Nephron progenitor cell (in vitro differentiated cells): ENCODE measurements at places on chromosomes 3 and 15.
A peak's percentile ranks its signal among the peaks of the same experiment; 100 is the strongest.

- no peak overlapping the region for H3K27ac ChIP-seq
- DNase-seq, result peak; percentile 1
- H3K27me3 ChIP-seq, result no peaks in the 10 kb centered on the region
- H3K4me3 ChIP-seq, result no peak overlapping the region
Measured at GRCh38 chr3:126349071-126349470, 8.1 kb downstream of the KLF15 start.

GRCh38 chr3:71563827-71564226 lies 19.7 kb downstream of the FOXP1 start:
- no peak overlapping the region for H3K4me3 ChIP-seq
- no peak for DNase-seq
- peaks cover 70% of the 10 kb centered on the region for H3K36me3 ChIP-seq
- peaks cover 53% of the 10 kb centered on the region for H3K4me1 ChIP-seq
- no peak overlapping the region for H3K27ac ChIP-seq

- H3K27ac ChIP-seq, result peak overlapping the region; percentile 94
- peaks cover 84% of the 10 kb centered on the region for H3K4me1 ChIP-seq
- no peak for DNase-seq
- H3K36me3 ChIP-seq, result peaks cover 42% of the 10 kb centered on the region
- H3K27me3 ChIP-seq, result peaks cover 7% of the 10 kb centered on the region
Measured at GRCh38 chr3:37739579-37740290, 121.9 kb upstream of the CTDSPL start.

GRCh38 chr3:73718326-73719110 lies 93.8 kb upstream of the PDZRN3 start:
- no peak for DNase-seq
- H3K27me3 ChIP-seq, result peaks cover 6% of the 10 kb centered on the region
- H3K36me3 ChIP-seq, result no peaks in the 10 kb centered on the region
- no peak overlapping the region for H3K4me3 ChIP-seq
- peaks cover 16% of the 10 kb centered on the region for H3K4me1 ChIP-seq

GRCh38 chr3:64943866-64944265 lies 256.1 kb upstream of the ADAMTS9 start:
- H3K4me1 ChIP-seq, result peaks cover 52% of the 10 kb centered on the region
- no peak overlapping the region for H3K4me3 ChIP-seq
- no peak overlapping the region for H3K27ac ChIP-seq
- DNase-seq, result no peak
- H3K27me3 ChIP-seq, result peaks cover 3% of the 10 kb centered on the region

DNA sequence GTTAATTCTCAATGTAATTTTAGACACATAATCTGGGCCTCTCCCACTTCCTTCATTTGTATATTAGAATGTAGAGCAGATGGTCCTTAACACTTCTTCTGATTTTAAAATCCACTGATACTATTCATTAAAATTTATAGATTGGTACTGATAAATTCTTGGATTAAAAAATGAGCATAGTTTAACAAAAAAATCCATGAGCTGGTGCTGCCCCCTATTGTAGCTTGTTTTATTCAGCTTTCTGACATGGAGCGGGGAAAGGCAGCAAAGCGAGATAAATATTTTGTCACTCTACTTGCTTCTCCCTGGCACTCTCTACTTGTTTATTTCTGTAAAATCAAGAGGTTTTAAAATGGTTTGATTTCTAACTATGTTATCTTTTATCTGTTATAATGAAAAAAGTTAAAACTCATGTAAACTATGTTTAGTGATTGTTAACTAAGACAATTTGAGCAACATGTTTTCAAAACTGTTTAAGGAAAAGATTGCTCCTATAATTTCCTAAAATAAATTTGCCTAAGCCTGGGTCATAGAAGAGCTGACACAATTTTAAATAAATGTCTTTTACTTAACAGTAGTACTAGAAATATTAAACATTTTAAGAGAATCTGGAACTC lies 26.5 kb upstream of the PLOD2 start:
- no peaks in the 10 kb centered on the region for H3K4me1 ChIP-seq
- H3K36me3 ChIP-seq, result no peaks in the 10 kb centered on the region
- no peak overlapping the region for H3K4me3 ChIP-seq

DNA sequence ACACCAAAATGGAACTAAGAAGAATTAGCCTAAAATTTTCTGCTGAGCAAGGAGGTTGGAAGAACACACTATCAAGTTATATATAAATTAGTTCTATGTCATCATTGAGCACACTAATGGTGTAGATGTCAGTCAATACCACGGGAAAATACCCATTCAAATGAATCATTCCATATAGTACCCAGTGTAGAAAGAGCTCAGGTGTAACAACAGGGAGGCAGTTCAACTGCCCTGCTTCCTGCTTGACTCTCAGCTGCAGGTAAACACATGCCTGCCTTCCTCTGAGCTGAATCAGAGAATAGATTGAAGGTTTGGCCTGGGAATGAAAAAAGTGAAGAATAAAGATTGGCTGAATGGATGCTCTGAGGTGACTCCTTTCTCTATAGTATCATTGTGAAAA lies 1088.0 kb downstream of the AGBL1 start:
- H3K4me1 ChIP-seq, result no peaks in the 10 kb centered on the region
- H3K36me3 ChIP-seq, result no peaks in the 10 kb centered on the region
- no peak overlapping the region for H3K4me3 ChIP-seq
- DNase-seq, result no peak

DNA sequence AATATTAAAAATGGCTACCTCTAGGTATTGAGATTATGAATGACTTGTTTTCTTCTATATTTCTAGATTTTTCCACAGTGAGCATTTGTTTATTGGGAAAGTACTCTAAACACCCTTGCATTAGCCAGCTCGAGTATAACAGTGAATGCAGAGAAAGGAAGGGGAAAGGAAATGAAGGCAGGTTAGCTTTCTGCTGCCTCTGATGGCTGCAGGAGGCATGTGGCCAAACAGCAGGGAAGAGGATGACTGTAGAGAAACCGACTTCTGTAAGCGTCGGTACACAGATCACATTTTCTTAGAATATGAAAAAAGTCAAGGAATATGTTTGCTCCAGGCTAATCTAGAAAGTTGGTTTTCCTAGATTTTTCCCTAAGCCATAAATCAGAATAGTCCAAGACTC lies 19.8 kb downstream of the GNB5 start:
- H3K4me3 ChIP-seq, result no peak overlapping the region
- H3K27me3 ChIP-seq, result peaks cover 4% of the 10 kb centered on the region

GRCh38 chr3:30502742-30503073 lies 103.7 kb upstream of the TGFBR2 start:
- H3K4me1 ChIP-seq, result peaks cover 16% of the 10 kb centered on the region
- H3K27me3 ChIP-seq, result peaks cover 3% of the 10 kb centered on the region
- H3K27ac ChIP-seq, result no peak overlapping the region
- H3K36me3 ChIP-seq, result no peaks in the 10 kb centered on the region
